ENCODE measurements at places on chromosomes 3 and 15.

GRCh38 chr15:60611592-60612346 lies 132.8 kb upstream of the ICE2 start:
- no peak for DNase-seq

GRCh38 chr3:39038165-39038564 lies 13.6 kb downstream of the SCN11A start:
- no peak for DNase-seq

- DNase-seq: no peak
These were observed 53.5 kb upstream of the PRTG start for GRCh38 chr15:55796321-55796965.

DNA sequence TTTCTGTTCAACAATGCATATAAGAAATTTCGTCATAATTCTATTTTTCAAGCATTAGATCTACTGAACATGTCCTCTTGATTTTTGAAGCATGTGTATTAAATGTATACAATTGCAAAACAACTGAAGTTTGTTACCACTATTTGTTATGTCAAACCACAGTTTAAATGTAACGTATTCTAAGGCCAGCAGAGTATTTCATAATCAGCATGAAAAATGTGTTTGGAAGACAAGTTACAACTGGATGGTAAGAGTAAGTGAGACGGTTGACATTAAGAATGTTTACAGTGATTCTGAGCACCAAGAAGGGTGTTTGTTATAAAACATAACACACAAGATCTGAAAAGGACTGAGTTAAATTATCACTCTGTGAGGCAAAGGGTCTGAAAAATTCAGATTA lies 738.4 kb downstream of the PLOD2 start:
- no peak for DNase-seq

GRCh38 chr15:98966091-98966787 lies 41.4 kb downstream of the PGPEP1L start:
- no peak for DNase-seq

GRCh38 chr3:24968036-24968435 lies 460.0 kb upstream of the RARB start:
- no peak for DNase-seq

DNA sequence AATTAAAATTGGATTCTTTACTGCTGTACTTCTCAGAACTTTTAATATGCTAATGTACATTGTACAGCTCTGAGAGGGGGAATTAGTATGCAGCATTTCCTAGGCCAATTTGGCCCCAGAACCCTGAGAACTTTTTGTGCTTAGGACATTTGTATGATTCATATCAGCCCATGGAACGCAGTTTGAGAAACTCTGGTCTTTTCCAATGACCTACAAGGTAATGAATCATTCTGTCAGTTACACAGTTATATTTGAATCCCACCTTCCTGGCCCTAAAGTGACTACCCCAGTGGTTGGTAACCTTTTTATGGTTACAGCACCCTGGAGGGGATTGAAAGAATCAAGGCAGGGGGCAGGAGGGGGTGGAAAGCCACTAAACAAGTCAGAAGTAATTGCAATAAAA lies 25.6 kb upstream of the KBTBD12 start:
- no peak for DNase-seq

- no peak for DNase-seq
These were observed 66.0 kb downstream of the DCLK3 start for GRCh38 chr3:36698314-36698713.
